ENCODE measurements at places on chromosomes 5 and 9.
A peak's percentile ranks its signal among the peaks of the same experiment; 100 is the strongest.

GRCh38 chr5:123203105-123203800 is 114.2 kb downstream of the PRDM6 start:
- DNase-seq: no peak

- no peak for DNase-seq
Measured at GRCh38 chr5:44294516-44294915, 94.7 kb downstream of the FGF10 start.

DNA sequence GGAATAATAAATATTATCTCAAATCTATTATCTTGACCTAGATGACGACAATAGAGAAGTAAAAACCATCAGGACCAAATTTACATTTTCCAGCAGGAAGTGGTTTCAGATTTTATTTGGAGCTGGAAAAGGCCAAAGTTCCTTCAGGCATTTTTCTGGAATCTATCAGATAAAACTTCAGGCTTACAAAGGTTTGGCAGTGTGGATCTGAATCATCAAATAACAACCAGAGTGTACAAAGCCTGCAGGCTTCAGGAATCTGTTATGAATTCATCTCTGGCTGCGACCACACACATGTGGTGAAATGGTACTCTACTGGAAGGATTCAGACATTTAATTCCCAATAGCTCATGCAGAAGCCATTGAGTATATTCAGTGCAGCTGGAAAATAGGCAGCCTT is 726.4 kb upstream of the GRAMD2B start:
- no peak for DNase-seq

GRCh38 chr5:150181766-150182545 is 7.9 kb upstream of the SLC6A7 start:
- DNase-seq: no peak

DNA sequence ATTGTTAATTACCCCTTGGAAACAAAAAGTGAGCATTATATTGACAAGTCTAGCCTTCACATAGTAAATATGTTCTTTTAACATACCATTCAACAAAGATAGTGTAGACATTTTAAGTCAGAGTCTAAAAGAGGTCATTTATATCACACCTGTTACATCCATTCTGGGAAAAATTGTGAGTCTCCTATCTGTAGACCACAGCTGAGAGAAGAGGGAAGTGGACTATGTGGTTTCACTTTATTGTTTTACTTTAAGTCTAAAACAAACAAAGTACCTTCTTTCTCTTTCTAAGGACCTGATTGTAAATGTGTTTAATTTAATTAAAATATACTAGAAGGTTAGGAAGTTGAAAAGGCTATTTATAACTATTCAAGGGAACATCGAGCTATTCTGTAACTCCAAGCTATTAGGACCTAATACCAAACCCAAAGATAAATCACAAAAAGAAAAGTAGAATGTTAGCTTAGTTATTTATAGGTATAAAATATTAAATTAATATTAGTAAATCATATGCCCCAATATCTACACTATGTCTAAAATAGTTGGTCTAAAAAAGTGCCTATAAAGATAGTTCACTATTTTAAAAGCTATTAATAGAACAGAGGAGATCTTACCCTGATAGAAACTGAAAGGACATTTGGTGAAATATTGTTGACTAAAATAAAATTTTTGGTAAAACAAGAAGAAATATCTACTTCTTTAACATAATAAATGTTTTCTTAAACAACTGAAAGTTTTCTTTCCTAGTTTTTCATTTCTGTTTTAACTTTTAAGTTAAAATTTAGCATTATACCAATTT is 134.9 kb downstream of the TMEM167A start:
- no peak for DNase-seq

GRCh38 chr5:60010328-60010727 is 116.8 kb upstream of the PDE4D start:
- no peak for DNase-seq

- DNase-seq: no peak
Measured at GRCh38 chr5:150246429-150246828, 43.1 kb downstream of the CAMK2A start.

GRCh38 chr9:137433349-137433915 is 7.7 kb downstream of the ENTPD8 start:
- DNase-seq: no peak

GRCh38 chr9:100595391-100596199 is 17.7 kb downstream of the CAVIN4 start:
- DNase-seq: peak; percentile 30

GRCh38 chr5:86858442-86858841 is 240.7 kb downstream of the COX7C start:
- no peak for DNase-seq

DNA sequence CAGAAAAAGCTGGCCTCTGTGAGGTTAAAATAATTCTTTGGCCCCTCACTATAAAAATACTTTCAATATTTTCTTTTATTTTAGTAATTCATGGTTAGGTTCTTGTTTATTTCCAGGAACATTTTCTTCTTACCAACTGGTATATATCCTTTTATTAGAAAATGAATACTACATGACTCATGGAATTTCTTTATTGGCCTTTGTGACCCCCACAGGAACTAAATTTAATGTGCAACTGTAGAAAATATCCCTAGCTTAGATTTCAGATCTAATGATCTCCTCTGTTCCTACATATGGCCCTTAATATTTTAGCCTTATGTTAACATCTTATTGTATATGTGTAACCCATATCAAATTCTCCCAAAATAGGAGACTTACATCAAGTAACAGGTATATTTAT is 429.9 kb downstream of the NR2F1-AS1 start:
- DNase-seq: no peak

GRCh38 chr5:67156976-67157583 is 39.5 kb downstream of the CD180 start:
- DNase-seq: peak; percentile 63

GRCh38 chr9:13805546-13805945 is 508.4 kb downstream of the NFIB start:
- DNase-seq: no peak

DNA sequence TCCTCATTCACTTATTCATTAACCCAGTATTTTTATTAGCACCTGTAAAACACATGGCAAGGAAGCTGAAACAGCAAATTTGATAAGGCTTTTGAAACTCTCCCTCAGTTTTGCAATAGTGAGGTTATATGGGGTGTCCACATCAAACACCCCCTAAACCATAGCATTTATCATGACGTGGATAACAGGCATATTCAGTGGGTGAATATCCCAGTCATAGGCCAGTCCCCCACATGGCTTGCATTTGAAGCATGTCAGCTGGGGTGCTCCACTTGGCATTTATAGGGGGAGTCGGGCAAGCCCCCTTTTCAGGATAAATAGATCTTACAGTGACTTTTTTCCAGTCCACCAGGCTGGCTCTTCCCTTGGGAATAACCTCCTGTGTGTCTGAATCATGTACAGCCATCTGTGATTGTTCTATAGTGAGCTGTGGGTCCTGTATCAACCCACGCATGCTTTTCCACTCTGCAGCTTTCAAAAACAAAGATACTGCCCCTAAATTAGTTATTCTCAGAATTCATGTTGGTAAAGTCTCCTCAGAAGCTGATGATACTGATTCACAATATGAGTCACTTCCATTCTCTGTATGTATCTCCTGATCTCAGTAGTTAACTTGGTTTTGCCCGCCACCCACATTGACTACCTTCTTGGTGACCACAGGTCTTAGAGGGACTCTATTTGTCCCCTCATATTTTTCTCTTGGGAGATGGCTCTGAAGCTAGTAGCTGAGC is 84.4 kb upstream of the SPIN1 start:
- DNase-seq: peak; percentile 72

GRCh38 chr5:31186672-31187267 is 6.7 kb upstream of the CDH6 start:
- DNase-seq: no peak

GRCh38 chr9:120904061-120904977 is 22.3 kb downstream of the TRAF1 start:
- no peak for DNase-seq

- no peak for DNase-seq
Measured at GRCh38 chr5:176409765-176410164, 6.6 kb downstream of the CLTB start.

- DNase-seq: no peak
Measured at GRCh38 chr5:113682497-113683136, 169.1 kb downstream of the YTHDC2 start.

DNA sequence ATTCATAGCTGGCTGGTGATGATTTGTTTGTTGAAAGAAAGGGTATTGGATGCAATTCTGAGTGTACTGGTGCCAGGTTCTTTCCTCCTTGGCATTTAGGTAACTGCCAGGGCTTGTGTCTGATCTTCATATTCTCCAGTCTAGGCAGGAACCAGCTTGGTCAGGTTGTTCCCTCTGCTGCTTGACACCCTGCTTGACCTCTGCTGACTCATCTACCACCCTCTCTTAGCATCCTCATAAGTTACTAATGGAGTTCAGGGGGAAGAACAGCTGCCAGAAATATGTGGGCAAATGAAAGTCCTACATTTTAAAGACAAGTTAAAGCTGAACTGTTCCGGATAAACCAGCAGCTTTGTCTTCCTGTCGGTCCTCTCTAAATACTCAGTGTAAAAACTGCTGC is 116.1 kb upstream of the TNC start:
- DNase-seq: no peak

GRCh38 chr9:68685770-68686169 is 19.3 kb upstream of the PIP5K1B start:
- DNase-seq: peak; percentile 63

GRCh38 chr5:143554918-143555477 is 151.5 kb upstream of the NR3C1 start:
- DNase-seq: no peak

- no peak for DNase-seq
Measured at GRCh38 chr9:119667916-119668315, 298.7 kb upstream of the BRINP1 start.

GRCh38 chr5:12805165-12805698 is 901.0 kb upstream of the CTNND2 start:
- no peak for DNase-seq

DNA sequence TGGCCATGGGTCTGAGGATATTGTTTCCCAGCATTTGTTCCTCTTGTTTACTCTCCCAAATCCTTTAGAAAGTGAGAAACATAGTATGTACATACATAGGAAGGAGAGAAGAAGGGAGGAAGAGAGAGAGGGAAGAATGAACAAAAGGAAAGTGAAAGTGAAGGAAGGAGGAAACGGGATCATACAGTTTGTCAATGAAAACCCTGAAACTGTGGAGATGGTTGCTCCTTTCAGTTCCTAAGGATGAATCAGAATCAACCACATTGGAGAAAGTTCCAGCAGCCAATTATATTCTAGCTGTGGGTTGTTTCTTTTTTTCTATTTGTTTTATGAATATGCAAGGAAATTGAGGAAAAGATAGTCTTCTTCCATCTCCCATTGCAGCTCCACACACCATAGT is 396.5 kb downstream of the MLLT3 start:
- no peak for DNase-seq

- no peak for DNase-seq
Measured at GRCh38 chr5:1316588-1317340, 21.9 kb upstream of the TERT start.

DNA sequence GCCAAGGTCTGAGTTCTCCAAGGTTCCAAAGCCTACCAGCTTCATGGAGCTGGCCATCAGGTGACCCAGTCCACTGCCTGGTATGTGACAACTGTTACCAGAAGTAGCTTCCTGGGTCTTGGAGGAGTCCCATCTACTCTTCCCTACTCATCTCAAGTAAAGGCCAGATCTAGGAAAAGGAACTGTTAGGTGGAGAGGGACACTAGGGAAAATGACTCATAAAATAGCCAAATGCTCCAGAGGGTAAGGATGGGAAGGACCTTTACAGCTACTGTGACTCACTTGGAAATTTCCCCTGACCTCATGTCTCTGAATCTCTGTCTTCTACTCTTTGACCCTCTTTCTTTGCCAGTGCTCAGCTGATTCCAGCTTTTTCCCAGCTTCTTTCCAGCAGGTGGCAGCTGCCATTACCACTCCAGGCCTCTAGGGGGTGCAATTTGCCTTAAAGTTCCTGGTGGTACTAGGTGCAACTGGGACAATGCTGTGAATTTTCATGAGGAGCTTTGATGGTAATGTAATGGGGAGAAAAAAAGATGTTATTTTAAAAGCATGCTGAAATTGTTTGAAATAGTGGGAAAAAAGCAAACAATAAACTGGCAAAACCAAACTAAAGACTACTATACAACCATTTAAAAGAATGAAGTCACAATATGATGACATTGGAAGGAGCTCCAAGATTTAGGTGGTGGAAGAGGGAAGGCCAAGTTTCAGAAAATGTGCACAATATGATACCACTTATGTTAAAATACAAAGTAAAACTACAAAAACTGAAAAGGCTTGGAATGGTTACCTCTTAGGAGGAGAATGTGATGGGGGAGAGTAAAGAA is 27.1 kb upstream of the MYORG start:
- DNase-seq: peak; percentile 68

DNA sequence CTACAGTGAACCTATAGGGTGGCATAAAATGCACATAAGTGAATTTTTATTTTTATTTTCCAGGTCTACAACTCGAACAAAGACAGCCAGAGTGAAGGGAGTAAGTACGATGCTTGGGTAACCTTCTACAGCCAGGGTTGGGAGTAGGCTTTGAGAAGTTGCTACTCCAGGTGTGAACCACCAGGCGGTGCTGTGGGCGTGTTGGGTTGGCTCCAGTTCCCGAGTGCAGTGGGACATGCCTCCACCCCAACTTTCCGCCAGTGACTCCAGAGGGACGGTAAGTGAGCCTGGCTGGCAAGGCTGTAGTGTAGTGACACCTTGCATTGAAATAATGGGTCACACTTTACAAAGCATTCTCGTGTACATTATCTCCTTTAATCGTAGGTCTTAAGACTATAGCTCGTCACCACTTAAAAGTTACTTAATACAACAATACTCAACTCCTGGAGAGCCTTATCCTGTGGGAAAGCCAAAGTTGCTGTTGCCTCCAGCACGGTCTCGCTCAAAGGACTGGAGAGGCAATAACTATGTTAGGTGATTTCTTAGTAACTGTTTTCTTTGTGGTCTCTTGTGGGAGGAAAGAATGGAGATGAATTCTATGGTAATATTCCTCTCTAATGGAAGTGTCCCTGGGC is 244.0 kb downstream of the ARHGAP26 start:
- peak; percentile 65 for DNase-seq

GRCh38 chr9:127340721-127341120 is 56.2 kb upstream of the SLC2A8 start:
- no peak for DNase-seq
